ENCODE measurements at places on chromosomes 11 and 22.
A peak's percentile ranks its signal among the peaks of the same experiment; 100 is the strongest.

GRCh38 chr11:18012906-18013781 lies at the start of gene SERGEF:
Gene SERGEF, minus strand, starts transcription at chr11:18013047. Its CDS starts 37 bp downstream, at chr11:18013010.
- DNase-seq = peak; percentile 89

DNA sequence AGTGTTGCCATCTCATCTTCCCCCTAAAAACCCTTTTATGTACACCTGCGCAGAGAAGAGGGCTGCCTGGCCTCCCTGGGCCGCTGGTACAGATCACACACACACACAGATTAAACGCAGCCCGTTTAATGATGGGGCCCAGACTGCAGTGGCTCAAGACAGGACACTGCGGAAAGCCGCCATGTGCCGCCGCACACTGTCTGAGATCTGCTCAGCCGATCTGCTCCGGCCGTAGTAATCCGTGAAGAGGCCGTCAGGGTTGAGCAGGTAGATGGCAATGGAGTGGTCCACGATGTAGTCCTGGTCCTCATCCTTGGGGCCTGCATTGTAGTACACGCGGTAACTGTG lies 2.0 kb downstream of the SCO2 start:
- no peak for DNase-seq

- DNase-seq = peak; percentile 48
Observed at GRCh38 chr22:41919357-41920224, 4.7 kb upstream of the SHISA8 start.

- no peak for DNase-seq
Observed at GRCh38 chr22:49925525-49926128, 7.2 kb downstream of the CRELD2 start.
